ENCODE measurements at places on chromosomes 4 and X. TPM values are rescaled to one million over a fixed set of nuclear protein-coding genes. Genes with fewer than 3 reads are reported as not detected.

Gene FGFBP1
- total RNA-seq = 31.1 TPM

Gene GDI1
- total RNA-seq = 87.2 TPM

Gene TDO2
- total RNA-seq = not detected

- no peak for DNase-seq
These were observed 105.8 kb upstream of the MAGEB18 start for GRCh38 chrX:26032111-26032912.

GRCh38 chr4:2768124-2768523 is 12.0 kb upstream of the TNIP2 start:
- no peak for DNase-seq

All from bronchial epithelial cell (primary cell).